NCI-H82 (cell line): ENCODE measurements at places on chromosomes 12 and 14.

GRCh38 chr14:39376667-39377403 lies 55.4 kb downstream of the FBXO33 start:
- no peak for DNase-seq

- no peak for DNase-seq
Measured at GRCh38 chr14:93688820-93689219, 99.5 kb downstream of the PRIMA1 start.

GRCh38 chr12:50690925-50691324 lies 73.0 kb upstream of the ATF1 start:
- DNase-seq: no peak

GRCh38 chr12:90888316-90888715 lies 66.7 kb downstream of the CCER1 start:
- DNase-seq: no peak

DNA sequence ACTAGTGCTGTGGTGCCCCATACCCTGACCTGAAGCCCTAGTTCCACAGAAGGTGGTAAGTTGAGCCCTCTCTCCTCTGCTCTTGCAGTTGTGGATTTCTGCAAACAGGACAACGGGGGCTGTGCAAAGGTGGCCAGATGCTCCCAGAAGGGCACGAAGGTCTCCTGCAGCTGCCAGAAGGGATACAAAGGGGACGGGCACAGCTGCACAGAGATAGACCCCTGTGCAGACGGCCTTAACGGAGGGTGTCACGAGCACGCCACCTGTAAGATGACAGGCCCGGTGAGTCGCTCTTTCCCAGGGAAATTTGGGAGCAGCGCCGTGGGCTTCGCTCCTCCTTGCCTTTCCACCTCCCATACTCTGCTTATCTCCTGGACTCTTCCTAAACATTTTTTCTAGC lies 92.2 kb downstream of the NT5DC3 start:
- DNase-seq: no peak

DNA sequence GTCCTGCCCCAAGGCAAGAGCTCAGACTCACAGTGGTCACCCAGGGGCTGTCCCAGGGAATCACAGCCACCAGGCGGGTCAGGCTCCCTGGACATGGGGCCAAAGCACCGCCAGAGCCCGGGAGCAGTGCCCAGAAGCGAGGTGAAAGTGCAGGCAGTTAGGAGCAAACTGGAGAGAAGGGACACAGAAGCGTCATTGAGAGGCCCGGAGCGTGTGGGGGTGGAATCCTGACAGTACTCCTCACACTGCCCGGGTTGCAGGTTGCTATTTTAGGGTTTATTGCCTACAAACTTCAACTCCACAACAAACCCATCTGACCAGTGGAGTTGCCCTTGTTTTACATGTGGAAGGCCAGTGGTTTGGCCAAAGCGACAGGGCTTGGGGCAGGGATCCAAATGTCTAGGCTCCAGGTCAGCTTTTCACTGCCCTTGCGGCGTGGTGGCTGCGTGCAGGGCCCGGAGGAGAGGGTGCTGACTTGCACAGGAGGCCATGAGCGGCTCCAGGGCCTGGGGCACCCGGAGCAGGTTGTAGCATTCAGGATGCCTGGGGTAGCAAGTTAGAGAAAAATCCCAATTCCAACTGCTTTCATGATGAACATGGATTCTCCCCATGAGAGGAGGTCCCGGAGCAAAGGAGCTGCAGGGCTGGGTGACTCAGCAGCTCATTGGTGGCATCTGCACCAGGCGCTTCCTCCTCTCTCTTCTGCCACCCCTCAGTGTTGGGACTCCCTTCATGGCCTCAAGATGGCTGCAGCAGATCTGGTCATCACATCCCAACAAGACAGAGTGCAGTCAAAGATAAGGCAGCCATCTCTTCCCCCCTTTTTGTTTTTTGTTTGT lies 112.3 kb upstream of the NCOR2 start:
- no peak for DNase-seq

DNA sequence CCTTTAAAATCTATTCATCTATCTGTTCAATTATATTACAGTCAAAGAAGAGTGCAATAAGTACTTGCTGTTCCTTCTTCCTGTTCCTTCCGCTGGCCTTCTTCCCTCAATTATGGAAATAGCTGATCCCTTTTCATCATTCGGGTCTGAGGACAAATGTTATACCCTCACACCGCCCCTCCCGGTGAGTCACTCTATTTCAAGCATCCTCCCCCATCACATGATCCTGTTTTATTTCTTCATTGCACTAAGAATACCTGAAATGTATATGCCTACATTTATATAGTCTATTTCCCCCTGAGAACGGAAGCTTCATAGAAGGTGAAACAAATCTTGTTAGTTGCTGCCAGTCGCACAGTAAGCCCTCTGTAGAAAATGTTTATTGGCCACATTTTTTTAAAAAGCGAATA lies 2.5 kb downstream of the SLC38A1 start:
- DNase-seq: peak; percentile 70

GRCh38 chr12:75877763-75878621 lies 153.6 kb downstream of the PHLDA1 start:
- DNase-seq: peak; percentile 67

DNA sequence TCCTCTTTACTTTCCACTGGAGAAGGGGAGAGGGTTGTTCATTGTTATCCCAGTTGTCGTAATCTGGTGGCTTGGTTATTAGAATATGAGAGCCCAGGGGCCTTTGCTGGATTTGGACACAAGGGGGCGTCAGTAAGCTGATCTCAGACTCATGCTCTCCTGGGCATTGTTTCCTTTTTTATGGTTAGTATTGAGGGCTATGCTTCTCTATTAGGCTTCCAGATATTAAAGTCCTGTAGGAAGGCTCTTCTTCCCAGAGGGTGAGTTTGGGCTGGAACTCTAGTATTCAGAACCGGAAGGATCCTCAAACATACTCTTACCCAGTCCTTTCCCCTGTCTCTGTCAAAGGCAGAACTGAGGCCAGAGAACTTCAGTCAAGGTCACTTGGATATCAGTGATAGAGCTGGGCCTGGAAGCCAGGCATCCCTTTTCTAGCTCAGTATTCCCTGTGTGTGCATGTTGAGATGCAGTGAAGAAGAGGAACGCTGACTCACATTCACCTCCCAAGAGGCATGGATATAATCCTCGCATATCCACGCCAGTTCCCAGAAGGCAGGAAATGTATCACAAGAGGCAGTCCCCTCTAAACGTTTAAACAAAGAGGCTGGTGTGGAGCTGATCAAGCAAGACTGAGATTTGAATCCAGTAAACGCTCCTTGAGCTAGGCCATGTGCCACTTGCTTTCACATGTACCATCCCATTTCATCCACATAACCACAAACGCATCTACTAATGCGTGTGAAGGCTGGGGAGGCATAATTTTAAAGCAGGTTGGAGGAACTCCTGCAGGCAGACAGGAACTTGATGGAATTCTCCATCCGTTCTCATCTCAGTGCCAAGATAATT lies 41.6 kb downstream of the UBE3B start:
- peak; percentile 91 for DNase-seq

- DNase-seq: no peak
Measured at GRCh38 chr14:89196545-89196944, 220.5 kb downstream of the FOXN3 start.

DNA sequence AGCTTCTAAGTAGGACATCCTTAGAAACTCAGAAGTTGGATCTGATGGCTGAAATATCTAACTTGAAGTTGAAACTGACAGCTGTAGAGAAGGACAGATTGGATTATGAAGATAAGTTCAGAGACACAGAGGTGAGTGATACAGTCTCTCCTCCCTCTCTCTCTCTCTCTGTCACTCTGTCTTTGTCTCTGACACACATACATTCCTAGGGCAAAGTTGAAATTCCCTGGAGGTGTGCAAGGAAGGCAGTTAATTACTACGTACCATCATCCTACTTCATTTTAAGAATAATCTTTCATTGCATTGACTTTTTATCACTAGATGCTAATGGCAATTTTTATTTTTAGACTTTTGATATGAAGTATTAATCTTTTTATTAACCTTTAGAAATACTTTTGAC lies 46.2 kb upstream of the REP15 start:
- peak; percentile 42 for DNase-seq

DNA sequence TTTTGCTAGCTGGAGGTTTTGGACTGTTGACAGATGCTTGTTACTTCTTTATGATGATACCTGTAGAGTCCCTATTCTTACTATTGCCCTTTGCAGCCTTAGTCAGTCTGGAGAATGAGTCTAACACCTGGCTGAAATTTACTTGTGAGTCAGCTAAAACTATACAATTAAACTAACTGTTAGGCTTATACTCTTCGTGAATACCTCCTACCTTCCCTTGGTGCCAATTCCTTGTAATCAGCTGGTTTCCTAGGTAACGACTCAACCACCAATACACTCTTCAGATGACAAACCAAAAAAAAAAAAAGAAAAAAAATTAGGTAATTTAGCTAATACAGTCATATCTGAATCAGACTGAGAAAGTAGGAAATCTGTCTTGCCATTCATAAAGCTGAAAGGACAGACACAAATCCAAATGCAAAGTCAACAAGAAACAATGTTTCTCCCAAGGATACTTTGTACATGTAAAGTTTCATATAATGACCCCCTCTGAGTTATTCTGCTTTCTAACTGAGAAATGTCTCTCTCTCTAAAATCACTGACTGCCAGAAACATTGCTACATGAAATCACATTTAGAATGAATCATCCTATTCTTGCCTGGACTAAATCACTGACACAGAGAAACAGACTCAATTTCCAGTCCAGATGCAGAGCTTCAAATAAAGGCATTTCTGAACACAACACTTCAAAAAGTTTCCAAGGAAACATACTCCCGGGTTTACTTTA lies 56.5 kb upstream of the CDKL1 start:
- no peak for DNase-seq

- peak; percentile 62 for DNase-seq
Measured at GRCh38 chr14:39268393-39268792, 34.7 kb downstream of the MIA2 start.

GRCh38 chr12:121518656-121519055 lies 62.2 kb downstream of the KDM2B start:
- no peak for DNase-seq

- DNase-seq: no peak
Measured at GRCh38 chr14:101839236-101839635, 77.7 kb downstream of the PPP2R5C start.

DNA sequence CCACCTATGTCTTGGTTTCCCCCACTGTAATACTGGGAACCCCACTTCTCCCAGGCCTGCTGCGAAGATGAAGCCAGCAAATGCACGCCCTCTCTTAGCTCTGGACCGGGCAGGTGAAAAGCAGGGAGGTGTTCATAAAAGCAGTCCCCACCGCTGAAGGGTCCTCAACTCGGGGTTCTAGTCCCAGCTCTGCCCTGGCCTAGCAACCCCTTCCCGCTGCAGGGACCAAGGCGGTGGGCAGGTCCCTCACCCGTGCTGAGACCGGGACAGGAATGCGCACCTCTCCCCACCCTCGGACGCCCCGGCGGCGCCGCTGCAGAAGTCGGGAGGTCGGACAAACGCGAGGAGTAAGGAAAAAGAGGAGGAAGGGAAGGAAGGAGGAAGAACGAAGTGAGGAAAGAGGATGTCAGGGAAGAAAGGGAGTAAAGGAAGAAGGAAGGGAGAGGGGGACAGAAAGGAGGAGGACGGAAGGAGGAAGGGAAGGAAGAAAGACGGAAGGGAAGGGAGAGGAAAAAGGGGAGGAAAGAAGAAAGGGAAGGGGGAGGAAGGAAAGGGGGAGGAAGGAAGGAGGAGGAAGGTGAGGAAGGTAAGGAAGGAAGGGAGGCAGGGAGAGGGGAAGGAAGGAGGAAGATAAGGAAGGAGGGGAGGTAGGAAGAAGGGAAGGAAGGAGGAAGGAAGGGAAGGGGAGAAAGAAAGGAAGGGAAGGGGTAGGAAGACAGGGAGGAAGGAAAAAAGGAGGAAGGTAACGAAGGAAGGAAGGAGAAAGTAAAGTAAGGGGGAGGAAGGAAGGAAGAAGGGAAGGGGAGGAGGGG lies 701 bp downstream of the SPRING1 start:
- peak; percentile 12 for DNase-seq

GRCh38 chr12:19288603-19289244 lies 150.6 kb upstream of the AEBP2 start:
- DNase-seq: peak; percentile 63

GRCh38 chr14:52640137-52640536 lies 55.2 kb downstream of the ERO1A start:
- DNase-seq: no peak

DNA sequence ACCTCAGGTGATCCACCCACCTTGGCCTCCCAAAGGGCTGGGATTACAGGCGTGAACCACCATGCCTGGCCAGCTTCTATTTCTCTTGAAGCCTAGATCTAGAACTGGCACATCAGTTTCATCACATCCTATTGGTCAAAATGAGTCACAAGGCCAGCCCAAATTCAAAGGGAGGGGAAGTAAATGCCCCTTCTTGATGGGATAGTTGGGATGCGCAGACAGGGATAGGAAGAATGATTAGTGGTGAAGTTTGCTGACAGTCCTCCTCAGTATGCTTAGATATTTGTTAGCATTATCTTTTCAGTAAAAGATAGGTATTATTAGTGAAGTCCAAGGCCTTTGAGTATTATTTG lies 33.4 kb downstream of the CRADD start:
- DNase-seq: no peak

GRCh38 chr12:94416613-94417012 lies 43.1 kb downstream of the CEP83 start:
- no peak for DNase-seq

DNA sequence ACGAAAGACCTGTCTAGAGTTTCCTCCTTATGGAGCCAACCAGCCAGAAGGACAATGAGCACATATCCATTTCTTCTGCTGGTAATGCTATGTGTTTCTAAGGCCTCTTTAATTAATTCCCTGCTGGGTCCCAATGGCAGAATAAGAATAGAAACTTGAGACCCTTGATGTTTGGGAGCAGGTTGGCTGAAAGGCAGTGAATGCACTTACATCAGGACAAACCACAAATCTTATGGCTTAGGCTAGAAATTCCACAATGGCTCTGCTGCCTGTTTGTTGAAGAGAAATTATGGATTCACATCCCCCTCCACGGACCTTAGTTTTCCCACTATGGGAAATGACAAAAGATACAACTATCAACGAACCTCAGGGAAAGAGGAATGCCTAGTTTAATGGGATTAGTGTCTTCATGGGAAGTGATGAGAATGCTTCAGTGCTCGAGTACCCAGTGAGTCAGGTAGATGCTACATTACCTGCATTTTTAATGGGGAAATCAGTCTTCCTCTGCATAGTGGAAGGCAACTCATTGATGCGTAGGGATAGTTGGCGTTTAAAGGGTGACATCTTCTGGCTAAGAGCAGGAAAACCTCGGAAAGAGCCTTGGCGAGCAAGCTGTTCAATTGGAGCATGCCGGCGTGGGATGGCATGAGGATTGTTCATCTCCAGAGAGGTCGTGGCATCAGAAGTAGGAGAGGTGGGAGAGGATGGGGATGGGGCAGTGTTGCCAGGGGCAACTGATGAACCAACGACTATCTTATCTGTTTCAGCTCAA lies 46.5 kb downstream of the PAPLN start:
- DNase-seq: peak; percentile 60

GRCh38 chr14:93081876-93082570 lies 33.7 kb downstream of the ITPK1 start:
- DNase-seq: no peak
